GM06990 (cell line): ENCODE measurements at places on chromosomes 6 and 20.

GRCh38 chr6:30700340-30700739 is 9.6 kb upstream of the NRM start:
- no peak for DNase-seq

GRCh38 chr20:37526839-37527637 is 638 bp downstream of the BLCAP start:
- no peak for DNase-seq

- no peak for DNase-seq
Observed at GRCh38 chr6:31958412-31958740, 395 bp downstream of the NELFE start.

- no peak for DNase-seq
Observed at GRCh38 chr6:13834790-13835189, 20.4 kb upstream of the MCUR1 start.

- DNase-seq: no peak
Observed at GRCh38 chr20:11755071-11755841, 162.4 kb upstream of the BTBD3 start.

DNA sequence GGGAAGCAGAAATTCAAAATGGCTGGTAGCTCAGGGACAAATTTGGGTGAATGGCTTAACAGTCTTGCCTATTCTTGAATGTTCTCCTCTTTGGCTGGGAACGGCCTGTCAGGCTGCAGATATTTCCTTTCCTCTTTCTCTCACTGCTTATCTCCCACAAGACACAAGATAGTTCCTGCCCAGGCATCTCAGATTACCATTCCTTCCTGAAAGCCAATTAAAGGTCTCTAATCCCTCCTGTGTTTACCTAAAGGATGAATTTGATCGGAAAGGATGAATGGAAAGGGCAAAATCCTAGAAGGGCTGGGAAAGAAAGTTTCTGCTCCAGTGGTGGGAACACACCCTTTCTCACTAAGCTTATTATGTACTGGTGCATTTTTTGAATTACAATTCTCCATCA is 95.9 kb upstream of the JAG1 start:
- DNase-seq: no peak

- peak; percentile 84 for DNase-seq
Observed at GRCh38 chr20:44028868-44029847, 114.5 kb downstream of the TOX2 start.

GRCh38 chr20:56469077-56469449 is 636 bp downstream of the RTF2 start:
- DNase-seq: no peak
